Hippocampal formation (tissue), 2 donors: ENCODE measurements at places on chromosomes 11 and 22.

GRCh38 chr11:5137014-5137413 is 1.1 kb downstream of the OR52A5 start:
- no peak for DNase-seq

DNA sequence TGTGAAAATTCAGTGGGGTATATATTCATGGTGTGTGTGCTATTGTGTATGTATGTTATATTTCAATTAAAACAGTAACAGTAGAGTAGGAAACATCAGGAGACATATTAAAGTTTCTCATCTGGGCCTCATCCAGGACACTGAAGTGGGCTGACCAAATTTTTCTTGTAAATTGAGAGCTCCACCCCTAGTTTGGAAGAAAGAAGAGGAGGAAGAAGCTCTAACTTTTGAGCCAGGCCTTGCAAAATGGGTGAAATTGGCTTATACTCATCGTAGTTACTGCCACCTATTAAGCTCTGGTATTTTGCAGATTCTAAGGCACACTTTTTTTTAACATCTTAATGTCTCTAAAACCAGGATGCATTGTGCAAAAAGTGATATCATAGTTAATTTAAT is 33.7 kb downstream of the TSPAN18 start:
- DNase-seq: no peak

DNA sequence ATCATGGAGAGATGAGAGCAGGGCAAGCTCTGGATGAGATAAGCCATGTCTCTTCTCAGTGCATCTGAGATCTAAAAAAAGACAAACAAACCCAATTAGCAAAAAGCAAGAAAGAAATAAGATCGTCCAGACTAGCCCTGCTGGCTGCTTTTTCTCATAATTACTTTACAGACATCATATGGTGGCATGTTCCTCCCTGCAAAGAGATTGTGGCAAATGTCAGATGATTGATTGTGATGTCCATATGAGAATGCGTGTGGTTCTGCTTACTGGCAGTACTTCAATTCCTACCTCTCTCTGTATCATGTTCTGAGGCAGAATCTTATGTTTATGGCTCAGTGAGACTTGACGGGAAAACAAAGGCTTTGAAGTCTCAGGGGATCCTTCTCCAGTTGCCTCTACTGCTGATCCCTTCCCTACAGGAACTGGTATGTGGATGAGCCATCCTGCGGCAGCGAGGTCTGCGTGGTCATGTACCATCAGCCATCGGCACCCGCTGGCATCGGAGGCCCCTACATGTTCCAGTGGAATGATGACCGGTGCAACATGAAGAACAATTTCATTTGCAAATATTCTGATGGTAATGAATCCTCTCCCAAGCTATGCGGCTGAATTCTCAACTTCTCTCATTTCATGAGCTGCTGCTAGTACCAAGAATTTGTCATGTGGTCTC is 8.8 kb downstream of the LAYN start:
- no peak for DNase-seq

- no peak for DNase-seq
These were observed 89.6 kb downstream of the UBASH3B start for GRCh38 chr11:122745111-122745510.

GRCh38 chr22:50360578-50360977 is 17.5 kb downstream of the PPP6R2 start:
- DNase-seq: no peak

GRCh38 chr11:111871693-111872161 is 346 bp upstream of the ALG9 start:
- no peak for DNase-seq

- no peak for DNase-seq
These were observed 2.2 kb downstream of the UBXN1 start for GRCh38 chr11:62676698-62677097.

- no peak for DNase-seq
These were observed 123.4 kb upstream of the SERPIND1 start for GRCh38 chr22:20650294-20651207.

DNA sequence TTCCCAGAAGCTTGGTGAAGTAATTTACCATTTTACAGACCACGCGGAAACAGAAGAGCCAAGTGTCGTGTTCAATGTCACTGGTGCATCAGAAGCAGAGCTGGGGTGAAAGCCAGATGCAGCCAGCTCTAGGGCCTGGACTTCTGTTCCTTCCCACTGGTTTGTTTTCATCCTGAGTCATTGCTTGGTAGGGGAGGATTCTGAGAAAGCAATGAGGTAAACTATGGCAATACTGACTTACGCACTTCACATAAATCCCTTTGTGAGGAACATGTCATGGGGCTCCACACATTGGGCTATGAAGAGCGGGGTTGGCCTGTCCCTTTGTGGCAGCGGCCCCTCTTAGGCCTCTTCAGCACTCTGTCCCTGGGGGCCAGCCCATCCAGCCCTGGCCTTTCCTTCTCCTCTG is 52.4 kb upstream of the RBFOX2 start:
- DNase-seq: no peak

DNA sequence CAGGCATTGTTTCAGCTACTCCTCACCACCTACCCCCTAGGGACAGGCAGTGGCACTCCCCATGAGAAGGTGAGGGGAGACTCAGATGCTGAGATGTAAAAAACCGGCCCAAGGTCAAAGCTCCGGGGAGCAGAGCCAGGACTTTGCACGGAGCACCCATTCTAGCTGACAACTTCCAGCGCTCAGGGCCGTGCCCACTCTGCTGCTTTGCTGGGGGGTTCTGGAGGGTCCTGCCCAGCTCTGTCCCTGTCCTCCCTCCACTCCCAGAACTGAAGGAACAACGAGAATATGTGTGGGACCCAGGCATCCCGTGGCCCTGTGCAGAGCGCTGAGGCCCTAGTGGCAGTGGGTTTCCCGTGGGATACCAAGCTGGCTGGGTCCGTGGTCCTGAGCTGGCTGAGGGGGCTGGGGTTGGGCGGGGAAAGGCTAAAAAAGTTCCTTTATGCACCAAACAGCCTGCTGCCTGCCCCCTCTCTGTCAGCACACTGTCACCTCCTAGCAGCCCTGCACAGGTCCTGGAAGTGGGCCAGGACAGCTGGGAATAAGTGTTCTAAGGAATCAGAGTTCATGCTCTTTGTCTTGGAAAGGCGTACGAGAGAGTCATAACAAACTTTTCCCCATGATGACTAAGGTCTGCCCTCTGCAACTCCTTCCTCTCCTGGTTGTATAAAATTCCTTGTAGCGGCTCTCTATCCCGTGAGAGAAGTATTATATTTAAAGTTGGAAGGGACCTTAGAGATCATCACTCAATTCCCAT is 1.9 kb downstream of the MS4A10 start:
- no peak for DNase-seq

- no peak for DNase-seq
These were observed 679.9 kb downstream of the KCNA4 start for GRCh38 chr11:29336727-29337575.

GRCh38 chr11:18105086-18105801 is 638 bp downstream of the SAAL1 start:
- DNase-seq: no peak

DNA sequence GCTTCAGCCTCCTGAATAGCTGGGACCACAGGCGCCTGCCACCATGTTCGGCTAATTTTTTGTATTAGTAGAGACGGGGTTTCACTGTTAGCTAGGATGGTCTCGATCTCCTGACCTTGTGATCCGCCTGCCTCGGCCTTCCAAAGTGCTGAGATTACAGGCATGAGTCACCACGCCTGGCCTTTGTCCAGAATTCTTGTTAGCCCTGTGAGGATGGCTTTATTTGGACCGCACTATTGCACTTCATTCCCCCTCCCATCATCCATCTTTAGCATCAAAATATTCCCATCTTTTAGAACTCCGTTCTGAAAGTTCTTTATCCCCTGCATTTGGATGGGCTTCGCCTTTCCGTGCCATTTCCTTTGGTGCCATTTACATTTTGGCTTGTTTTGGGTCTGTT is 2.6 kb downstream of the SAMM50 start:
- no peak for DNase-seq

- DNase-seq: no peak
These were observed 3.9 kb downstream of the CREB3L1 start for GRCh38 chr11:46281371-46281831.

GRCh38 chr22:36571991-36572390 is 43.0 kb upstream of the EIF3D start:
- no peak for DNase-seq

- DNase-seq: no peak
These were observed 22.9 kb upstream of the CARD18 start for GRCh38 chr11:105162506-105162905.

GRCh38 chr11:74417860-74418508 is 19.8 kb upstream of the PGM2L1 start:
- no peak for DNase-seq

DNA sequence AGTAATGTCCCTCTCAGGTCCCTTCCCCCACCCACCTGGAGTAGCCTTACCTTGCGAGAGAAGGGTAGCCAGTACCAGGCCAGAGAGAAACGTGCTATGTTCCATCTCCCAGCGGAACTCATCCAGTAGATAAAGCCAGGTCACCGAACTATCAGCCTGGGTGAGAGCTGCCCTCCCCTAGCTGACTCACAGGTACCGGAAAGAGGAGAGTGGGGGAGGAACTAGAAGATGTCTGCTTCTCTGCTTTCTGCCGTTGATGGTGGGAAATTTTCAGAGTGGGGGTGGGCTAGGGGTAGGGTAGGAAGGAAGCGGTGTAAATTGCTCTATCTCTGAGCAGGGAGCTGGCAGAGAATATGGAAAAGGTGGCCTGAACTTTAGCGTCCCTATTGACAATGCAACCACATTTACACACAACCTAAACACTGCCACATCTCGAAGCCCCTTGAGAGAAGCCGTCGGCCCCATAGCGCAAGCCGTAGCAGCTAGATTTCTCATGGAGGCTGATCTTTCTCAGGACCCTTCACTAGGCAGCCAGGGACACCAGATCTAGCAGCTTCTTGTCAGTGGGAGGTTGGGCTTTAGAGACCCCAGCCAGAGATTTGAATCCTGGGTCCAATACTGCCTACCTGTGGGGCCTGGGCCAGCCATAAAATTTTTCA is at the start of gene CD3D:
CD3D (minus strand) TSS at position 203 of the 659 bp plus-strand sequence; CDS start at position 105, 98 bp downstream.
- no peak for DNase-seq

DNA sequence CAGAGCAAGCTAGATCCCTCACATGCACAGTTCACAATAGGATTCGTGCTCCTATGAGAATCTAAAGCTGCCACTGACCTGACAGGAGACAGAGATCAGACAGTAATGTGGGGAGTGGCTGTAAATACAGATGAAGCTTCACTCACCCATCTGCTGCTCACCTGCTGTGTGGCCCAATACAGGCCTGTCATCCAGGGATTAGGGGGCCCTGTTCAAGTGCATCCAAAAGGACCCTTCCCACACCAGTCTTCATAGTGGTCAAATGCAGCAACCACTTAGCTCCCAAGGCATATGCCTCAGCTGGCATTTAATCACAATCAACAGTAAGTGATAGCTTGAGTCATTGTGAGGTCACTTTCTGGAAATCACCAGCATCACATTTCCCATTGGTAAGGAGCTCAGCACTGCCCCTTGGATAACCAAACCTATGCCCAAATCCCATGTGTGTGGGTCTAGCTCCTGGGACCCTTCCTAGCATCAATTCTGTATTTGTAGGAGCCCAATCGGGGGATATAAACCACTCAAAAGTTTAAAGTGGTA is 65.6 kb downstream of the OR4C45 start:
- DNase-seq: no peak

GRCh38 chr11:59771605-59772004 is 16.4 kb downstream of the STX3 start:
- DNase-seq: no peak

DNA sequence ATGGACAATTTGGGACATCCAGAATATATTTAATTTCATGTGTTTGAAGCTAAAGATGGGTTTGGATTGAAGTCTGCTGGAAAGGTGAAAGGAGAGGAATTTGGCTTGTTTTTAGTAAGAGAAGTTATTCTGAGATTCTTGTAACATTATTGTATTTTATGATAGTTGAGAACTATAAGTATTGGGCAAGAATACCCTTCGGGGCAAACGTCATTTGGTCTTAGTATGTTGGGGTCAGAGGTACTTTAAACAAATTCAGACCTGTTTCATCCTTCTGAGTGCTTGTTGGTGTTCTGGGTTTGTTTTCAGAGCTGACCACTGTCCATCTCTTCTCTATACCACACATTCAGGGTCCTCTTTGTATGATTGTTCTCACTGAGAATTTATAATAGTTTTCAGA is 19.5 kb downstream of the PANX1 start:
- DNase-seq: no peak

- no peak for DNase-seq
These were observed 34.7 kb downstream of the PARVA start for GRCh38 chr11:12411806-12412727.

GRCh38 chr11:127226949-127227348 is 226.4 kb upstream of the KIRREL3 start:
- no peak for DNase-seq

- no peak for DNase-seq
These were observed 62.7 kb downstream of the PAK1 start for GRCh38 chr11:77411137-77411707.

- peak; percentile 40 for DNase-seq
These were observed 168.1 kb downstream of the NXPE2 start for GRCh38 chr11:114846416-114846791.

- DNase-seq: no peak
These were observed 79.0 kb downstream of the ABTB2 start for GRCh38 chr11:34278693-34279297.

DNA sequence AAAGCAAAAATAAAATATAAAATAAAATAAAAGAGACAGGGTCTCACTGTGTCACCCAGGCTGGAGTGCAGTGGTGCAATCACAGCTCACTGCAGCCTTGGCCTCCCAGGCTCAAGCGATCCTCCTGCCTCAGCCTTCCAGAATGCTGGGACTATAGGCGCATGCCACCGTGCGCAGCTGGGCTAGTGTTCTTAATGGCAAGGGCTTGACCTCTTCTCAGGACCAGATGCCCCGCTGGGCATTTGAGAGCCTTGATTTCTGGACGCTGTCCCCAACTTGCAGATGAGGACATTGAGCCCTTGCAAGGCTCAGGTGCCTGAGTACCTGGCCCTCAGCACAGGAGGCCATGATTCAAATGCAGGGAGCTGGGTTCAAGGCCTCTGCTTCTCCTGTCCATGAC is 82.6 kb downstream of the DHCR7 start:
- no peak for DNase-seq

- no peak for DNase-seq
These were observed 31.0 kb upstream of the ST14 start for GRCh38 chr11:130128626-130129025.

DNA sequence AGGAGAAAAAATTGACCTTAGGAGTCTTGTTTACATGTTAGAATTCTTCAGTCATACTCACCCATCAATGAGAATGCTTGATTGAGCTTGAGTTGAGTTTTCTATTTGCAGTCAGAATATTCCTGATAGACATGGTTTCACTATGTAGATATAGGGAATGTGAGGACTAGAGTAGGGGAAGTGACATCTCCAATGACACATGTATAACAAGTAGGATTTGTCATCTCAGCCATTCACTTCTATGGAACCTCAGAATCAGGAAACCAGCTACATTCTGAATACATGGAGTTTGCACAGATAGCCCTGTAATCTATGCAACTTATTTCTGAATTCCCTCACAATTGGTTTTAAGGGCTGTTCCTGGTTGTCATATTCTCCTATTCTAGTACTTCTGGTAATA is 20.1 kb upstream of the OR9Q1 start:
- DNase-seq: no peak
